H9 (cell line): ENCODE measurements at places on chromosomes 6 and 20. TPM values are rescaled to one million over a fixed set of nuclear protein-coding genes. Genes with fewer than 3 reads are reported as not detected.
A peak's percentile ranks its signal among the peaks of the same experiment; 100 is the strongest.

Gene PSORS1C2
- 0.31 and 0.33 TPM in 2 replicates for total RNA-seq

Gene DDX43
- 0.33 TPM in 1 of 2 replicates, not detected in the other for total RNA-seq

Gene TINAG
- total RNA-seq = not detected in 2 replicates

DNA sequence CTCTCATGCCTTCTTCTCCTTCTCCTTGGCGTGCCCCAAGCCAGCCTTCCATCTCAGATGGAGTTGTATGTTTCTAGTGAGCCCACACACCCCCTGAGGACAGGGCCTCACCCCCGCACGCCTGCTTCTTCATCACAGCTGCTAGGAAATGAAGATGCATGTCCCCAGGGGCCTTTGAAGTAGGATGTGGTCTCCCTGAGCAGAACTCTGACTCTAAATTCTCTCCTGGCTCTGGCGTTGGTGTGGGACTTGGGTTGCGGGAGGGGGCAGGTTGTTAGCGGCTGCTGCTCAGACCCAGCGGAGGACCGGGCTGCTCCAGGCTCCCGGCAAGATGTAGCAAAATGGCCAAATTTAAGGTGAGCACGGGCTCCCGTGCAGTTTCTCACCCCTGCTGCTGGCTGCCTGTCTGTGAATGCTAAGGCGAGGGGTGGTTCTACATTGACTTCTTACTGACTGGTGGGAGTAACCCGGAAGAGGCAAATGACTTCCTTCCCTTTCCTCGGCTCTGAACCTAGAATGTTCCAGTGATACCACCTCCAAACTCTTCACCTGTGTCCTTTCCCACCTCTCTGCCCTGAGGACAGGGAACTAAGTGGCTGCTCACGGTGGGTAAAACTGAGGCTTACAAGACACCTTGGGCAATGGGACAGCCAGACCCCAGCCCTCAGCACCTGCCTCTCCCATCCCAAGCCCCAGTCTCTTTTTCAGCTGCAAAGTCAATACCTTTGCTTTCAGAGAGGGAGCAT, 8.8 kb downstream of the SYNJ2 start:
- no peak overlapping the region for H3K4me3 ChIP-seq
- H3K4me1 ChIP-seq = peaks cover under 1% of the 10 kb centered on the region; the same call in 1 of the 2 replicates
- peaks cover 4% of the 10 kb centered on the region; the same call in 2 of the 3 replicates for H3K36me3 ChIP-seq
- no peaks in the 10 kb centered on the region for H3K27me3 ChIP-seq

DNA sequence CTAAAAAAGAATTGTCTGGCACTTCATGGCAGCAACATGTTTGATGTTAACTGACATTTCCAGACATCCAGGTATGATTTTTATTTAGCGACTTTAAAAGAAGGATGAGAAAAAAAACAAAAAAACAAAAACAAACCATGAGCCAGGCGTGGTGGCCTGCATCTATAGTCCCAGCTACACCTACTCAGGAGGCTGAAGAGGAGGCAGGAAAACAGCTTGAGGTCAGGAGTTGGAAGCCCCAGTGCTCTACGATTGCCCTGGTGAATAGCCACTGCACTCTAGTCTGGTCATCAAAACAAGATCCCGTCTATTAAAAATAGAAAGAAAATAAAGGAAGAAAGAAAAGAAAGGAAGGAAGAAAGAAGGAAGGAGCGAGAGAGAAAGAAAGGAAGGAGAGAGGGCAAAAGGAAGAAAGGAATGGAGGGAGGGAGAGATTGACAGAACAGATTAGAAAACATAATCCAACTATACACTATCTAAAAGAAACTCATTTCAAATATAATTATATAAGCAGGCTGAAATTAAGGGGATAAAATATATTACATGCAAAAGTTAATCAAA, 141.6 kb downstream of the TRIM27 start:
- peaks cover 80% of the 10 kb centered on the region for H3K27me3 ChIP-seq
- no peaks in the 10 kb centered on the region for H3K36me3 ChIP-seq
- H3K4me3 ChIP-seq = peak overlapping the region; percentile 12; the same call in 1 of the 3 replicates
- H3K4me1 ChIP-seq = no peaks in the 10 kb centered on the region; the same call in 1 of the 2 replicates
- H3K27ac ChIP-seq = no peak overlapping the region

- no peak overlapping the region for H3K27ac ChIP-seq
- no peak for DNase-seq
- no peaks in the 10 kb centered on the region for H3K27me3 ChIP-seq
- peaks cover 32% of the 10 kb centered on the region for H3K36me3 ChIP-seq
- H3K4me3 ChIP-seq = no peak overlapping the region
- H3K4me1 ChIP-seq = no peaks in the 10 kb centered on the region
These were observed 14.8 kb downstream of the DDRGK1 start for GRCh38 chr20:3189561-3190131.
